ENCODE measurements at places on chromosomes 5 and 9.

DNA sequence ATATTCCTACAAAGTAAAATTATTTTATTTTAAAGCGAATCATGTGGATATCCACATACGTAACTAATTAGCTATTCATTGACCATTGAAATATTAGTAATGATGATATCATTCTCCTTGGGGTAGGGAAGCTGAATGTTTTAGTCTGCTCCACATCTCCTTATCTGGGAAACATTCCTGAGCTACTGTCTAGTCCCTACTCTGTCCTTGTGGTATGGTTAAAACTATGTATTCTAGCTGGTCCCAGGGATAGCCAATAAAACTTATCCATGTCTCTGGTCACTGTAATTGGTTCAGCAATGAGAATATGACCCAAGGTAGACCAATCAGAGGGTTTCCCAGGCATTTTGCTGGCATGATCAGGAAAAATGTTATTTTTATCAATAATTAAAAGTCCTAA lies 76.0 kb upstream of the DAP start:
- DNase-seq = no peak

- no peak for DNase-seq
Observed at GRCh38 chr5:9373571-9373970, 172.3 kb downstream of the SEMA5A start.

DNA sequence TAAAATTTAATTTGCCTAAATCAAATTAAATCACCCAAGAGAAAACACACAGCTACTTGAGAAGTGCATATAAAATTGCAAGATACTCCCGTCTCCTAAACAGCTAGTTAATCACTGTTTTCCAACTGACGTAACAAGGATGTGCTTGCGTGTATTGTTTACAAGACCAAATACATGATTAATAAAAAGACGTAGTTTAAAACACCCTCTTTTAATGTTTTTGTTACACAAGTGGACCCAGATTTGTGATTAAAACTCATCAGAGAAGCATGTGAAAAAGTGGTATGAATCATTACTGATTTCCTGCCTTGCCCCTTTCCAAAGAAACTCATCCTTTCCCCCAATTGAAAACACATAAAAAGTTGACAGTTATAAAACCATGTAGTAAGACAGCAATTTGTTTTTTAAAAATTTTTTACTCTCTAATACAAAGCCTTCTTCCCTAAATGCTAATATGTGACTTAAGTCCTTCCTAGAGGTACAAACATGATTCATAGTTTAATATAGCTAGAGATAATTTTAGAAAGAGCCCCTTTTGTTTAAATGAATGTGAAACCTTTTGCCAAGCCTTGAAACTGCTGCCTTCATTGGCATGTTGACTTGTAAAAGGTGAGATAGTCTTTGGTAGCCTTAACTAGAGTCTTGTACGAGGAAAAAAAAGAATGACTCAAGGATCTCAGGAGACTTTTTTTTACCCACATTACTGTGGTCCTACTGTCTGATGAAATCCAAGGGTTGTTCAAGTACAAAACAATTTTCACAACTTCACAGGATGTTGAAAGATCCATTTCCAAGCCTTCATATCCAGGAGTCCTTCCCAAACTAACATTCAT lies 61.4 kb upstream of the FST start:
- no peak for DNase-seq

DNA sequence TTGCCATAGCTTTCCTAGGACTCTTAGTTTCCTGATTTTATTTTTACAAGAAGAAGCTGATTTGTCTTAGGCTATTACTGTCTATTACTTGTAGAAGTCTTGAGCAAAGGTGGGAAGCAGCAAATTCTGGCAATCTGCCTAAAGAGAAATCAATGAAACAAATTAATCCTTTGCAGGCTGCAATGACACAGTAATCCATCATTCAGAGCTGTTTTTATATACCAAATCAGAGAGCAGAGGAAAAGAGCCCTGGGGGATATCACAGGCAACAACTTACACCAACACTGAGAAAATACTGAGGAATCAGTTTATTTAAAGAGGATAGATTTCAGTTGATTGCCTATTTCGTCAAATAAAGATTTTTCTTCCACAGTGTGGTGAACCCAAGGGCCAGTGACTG lies 13.6 kb downstream of the NR2F1-AS1 start:
- no peak for DNase-seq

GRCh38 chr9:33049680-33050361 lies 24.7 kb downstream of the DNAJA1 start:
- DNase-seq = no peak

DNA sequence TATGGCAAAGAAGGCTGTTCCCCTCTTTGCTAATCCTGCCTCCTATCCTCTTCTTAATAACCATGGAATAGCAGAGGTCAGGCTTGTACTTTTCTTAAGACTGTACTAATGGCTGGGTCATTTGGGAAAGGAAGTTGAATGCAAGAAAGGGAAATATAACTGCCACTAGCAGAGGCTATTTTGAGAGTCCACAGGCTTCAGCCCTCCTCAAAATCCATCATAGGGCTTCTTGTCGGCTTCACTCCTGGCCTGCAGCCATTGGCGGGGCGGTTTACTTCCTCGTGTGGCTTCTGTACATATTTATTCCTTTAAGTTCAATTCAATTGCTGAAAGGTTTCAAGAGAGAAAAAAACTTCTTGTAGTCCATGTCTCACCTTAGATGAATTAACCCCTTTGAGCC lies 2.8 kb upstream of the PARP8 start:
- peak; percentile 9 for DNase-seq

DNA sequence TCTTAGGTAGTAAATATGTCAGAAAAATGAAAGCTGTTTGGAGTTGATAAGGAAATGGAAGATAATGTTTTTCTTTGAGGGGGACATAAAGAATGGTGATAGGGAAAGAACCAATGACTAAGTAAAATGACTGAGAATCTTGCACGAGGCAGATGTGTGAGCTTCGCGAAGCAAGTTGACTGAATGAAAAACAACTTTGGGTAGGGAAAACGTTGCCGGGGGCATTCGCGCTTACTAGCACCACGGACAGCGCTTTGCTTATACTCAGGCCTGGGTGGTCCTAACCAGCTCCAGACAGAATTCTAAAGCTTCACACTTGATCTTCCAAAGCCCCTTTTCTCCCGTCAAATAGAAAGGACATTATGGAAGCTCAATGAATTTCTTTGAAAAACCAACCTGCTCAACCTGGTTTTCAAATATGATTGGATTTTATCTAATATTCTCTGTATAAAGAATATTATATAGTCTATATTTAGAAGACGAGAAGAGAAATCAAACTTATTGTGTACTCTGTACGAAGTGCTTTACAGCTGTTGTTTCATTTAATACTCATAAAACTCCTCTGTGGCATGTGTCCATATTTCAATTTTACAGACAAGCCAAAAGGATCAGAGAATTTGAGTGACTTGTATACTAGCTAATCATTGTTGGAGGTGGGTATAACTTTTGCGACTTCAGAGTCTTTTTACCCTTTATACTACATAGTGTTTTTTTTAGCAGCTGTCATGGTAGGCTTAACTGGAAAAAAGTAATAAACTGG lies 1.9 kb upstream of the CDKN2B start:
- peak; percentile 75 for DNase-seq

Data from hematopoietic multipotent progenitor cell treated with erythropoietin and hydrocortisone succinate and interleukin-3 and kit ligand, for 6 days (in vitro differentiated cells).